ENCODE measurements at places on chromosomes 7 and 10.

DNA sequence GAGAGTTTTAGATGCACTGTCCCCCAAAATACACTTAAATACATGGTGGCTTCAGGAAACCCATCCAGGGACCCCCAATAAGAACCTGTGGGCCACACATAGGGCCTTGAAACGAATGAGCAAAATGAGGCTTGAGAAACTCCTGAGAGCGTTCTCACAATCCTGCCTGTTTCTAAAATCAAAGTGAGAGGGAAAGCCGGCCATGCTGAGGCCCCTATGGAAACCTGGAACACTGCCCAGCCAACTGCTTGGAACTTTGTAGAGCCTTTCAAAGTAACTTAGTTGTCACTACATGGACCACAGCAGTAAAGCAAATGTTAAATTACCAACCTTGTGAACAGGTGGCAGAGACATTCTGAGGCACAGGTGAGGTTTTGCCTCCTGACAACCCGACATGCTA lies 13.4 kb downstream of the SGMS1 start:
- no peak for DNase-seq

GRCh38 chr7:43834463-43835251 lies 34.7 kb downstream of the MRPS24 start:
- no peak for DNase-seq

DNA sequence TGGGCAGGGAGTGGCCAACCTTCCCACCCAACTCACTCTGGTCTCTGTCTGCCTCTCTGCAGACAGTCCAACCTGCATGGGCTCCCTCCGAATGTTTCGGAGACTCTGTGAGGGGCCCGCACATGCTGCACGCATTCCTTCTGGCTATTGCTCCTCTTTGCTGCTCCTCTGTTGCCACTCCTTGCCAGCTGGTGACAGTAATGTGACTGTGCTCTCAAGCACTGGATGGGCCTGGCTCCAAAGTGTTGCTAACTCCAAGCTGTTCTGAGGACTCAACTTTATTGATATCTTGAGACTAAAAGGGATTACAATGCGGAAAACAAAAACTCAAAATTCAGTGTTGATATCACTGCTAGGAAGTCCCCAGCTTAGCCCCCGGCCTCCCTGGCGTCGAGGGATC lies 105.4 kb upstream of the KIF5B start:
- DNase-seq = no peak

DNA sequence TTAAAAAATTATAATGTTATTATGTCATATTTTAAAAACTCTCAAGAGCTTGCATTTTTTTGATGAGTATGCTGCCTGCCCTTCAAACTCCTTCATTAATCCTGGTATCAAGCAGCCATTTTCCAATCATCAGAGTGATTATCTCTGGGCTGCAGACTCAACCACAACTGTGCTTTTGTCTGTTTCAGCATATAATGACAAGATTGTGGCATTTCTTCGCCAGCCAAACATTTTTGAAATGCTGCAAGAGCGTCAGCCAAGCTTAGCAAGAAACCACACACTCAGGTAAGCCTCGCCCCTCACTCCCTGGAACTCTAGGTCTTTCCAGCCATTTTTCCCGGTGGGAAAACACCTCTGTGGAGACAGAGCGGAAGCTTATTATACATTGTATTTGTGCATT lies 90.0 kb upstream of the STK17A start:
- no peak for DNase-seq
